ENCODE measurements at places on chromosomes 12 and 14. TPM values are rescaled to one million over a fixed set of nuclear protein-coding genes. Genes with fewer than 3 reads are reported as not detected.

The KLRK1 gene
- not detected for total RNA-seq

DNA sequence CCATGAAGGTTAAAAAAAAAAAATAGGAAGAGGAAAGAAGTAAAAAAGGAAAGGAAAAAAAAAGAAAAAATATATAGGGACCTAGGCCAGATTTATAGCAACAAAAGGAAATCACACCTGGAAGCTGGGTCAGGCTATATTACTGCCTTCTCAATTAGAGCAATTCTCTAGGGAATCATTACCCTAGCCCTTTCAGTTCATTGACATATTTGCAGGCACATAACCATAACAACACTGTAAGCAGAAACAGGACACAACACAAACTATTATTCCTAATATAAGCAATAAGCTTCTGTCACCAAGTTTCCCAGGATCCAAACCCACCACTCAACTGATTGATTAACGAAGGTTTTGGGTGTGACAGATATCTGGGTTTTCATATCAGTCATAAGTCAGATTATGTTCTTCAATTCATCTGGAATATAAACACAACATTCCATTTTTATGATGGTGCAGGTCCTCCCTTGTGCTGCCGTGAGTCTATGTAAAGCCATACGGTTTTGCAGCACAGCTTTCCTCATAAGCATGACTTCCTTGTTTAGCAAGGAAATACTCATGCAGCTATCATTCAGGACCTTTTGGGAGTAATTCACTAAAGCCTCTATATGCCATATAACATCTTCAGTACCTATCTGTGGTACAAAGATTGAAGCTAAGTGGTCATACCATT, 4.2 kb downstream of the PCNX4 start:
- no peak for DNase-seq

The PCED1B gene
- total RNA-seq: 3.3 TPM

DNA sequence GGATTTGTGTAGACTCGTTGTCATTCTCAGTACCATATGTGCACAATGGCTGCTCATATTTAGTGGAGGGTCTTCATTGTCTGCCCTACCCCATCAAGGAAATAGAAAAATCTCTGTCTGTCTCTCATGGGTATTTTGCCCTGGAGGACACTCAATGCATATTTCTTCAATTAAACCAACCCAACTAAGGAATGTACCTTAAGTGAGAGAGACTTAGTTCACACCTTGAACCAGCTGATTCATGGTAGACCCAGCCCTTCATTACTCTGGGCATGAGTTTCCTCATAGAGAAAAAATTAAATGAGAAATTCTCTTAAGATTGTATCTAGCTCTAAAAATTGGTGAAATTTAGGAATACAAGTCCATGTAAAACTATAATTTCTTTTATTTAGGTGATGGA, 107.1 kb upstream of the PLEKHG7 start:
- no peak for DNase-seq

DNA sequence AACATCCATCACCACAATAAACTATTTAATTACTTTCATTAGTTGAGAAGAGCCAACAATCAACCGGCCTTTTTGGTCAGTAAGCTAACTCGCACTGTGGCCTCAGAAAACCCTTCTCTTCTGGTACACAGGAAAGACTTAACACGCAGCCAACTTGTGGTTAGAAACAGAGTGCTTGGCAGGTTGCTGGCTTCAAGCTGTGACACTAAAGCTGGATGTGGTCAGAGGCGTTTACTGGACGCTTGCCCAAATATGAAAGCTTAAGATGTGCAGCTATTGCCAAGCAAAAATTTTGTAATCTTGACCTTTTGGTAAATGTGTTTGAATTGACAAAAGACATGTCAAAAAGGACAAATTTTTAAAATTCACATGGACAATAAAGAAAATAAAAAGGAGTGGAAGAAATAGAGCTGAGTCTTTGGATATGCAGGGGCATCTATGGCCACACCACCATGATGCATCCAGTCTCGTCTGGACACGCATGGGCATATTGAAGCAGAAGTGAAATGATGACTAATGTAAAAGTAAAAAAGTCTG, 2.6 kb upstream of the KLRK1 start:
- no peak for DNase-seq

The PLA2G1B gene
- total RNA-seq: not detected
